ENCODE measurements at places on chromosomes 1 and 21.

- DNase-seq: peak; percentile 31
These were observed 57.5 kb upstream of the ABCG1 start for GRCh38 chr21:42161401-42161955.

DNA sequence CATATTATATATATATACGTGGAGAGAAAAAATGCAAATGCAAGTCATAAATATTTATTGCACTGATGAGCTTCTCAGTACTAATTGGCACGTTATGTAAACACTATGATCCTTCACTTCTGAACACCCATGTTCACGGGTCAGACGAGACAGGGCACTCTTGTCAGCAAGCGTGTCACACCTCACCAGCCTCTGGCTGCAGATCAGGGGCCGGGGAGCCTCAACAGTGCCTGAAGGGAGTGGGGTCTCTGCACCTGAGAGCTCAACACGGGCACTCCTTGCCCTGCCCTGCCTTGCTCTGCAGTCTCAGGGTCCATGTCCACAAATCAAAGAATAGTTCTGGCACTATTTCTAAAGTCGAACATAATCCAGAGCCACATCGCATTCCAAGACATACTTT is 409 bp upstream of the HIVEP3 start:
- DNase-seq: no peak

- no peak for DNase-seq
These were observed 95.3 kb downstream of the CASZ1 start for GRCh38 chr1:10701145-10701544.

GRCh38 chr1:227780101-227781044 is 35.1 kb upstream of the PRSS38 start:
- peak; percentile 38 for DNase-seq

DNA sequence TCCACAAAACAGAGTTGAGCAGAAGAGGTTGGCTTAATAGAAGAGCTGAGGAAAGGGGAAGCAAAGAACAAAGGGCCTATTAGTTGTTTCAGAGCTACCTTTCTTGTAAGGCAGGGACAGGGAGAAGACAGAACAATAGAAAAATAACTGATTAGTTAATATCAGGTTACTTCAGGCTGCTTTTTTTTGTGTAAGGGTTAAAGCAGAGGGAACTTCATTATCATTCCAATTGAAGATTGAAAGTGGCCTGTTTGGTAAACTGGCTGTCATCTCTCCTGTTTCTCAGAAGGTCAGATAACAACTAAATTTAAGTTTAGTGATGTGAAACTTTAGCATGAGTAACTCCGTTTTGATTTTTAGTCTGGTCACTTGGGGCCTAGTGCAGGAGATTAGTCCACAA is 22.3 kb downstream of the CDC42 start:
- DNase-seq: no peak

- no peak for DNase-seq
These were observed 116.3 kb downstream of the DHRS3 start for GRCh38 chr1:12501661-12502060.

DNA sequence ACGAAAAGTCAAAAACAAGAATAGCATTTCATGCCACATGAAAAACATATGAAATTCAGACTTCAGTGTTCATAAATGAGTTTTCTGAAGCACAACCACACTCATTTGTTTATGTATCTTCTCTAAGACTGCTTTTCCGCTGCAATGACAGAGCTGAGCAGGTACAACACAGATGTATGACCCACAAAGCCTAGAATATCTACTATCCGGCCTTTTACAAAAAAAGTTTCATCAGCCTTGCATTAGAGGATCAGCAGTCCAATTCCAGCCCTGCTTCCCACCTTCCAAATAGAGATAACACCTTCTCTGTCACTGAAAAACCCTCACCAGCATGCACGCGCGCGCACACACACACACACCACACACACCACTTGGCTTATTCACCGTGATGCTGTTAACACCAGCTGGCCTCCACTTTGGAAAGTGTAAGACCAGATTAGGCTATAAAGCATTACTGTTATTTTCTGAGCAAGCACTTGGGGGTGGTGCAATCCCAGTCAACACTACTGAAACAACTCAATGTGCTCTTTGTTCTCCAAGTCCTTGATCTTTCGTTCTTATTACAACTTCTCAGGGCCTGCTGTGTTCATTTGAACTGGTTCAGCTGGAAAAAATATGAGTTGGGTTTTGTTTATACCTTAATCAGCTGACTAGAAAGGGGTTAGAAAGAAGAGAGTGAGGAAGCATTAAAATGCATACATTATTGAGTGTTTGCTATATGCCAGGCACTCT is 90.0 kb downstream of the GLUL start:
- no peak for DNase-seq

GRCh38 chr21:41187537-41188025 is 19.6 kb downstream of the BACE2 start:
- no peak for DNase-seq

DNA sequence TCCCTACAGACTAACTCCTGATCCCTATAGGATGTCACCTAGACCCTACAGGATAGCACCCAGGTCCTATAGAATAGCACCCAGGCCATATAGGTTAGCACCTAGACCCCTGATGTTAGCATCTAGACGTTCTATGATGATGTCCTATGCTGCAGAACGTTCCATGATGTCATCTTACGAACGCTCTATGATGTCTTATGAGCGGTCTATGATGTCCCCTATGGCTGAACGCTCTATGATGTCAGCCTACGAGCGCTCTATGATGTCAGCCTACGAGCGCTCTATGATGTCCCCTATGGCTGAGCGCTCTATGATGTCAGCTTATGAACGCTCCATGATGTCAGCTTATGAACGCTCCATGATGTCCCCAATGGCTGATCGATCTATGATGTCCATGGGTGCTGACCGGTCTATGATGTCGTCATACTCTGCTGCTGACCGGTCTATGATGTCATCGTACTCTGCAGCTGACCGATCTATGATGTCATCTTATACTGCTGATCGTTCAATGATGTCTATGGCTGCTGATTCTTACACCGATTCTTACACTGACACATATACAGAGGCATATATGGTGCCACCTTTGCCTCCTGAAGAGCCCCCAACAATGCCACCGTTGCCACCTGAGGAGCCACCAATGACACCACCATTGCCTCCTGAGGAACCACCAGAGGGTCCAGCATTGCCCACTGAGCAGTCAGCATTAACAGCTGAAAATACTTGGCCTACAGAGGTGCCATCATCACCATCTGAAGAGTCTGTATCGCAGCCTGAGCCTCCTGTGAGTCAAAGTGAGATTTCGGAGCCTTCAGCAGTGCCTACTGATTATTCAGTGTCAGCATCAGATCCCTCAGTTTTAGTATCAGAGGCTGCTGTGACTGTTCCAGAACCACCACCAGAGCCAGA is 9.5 kb downstream of the SON start:
- DNase-seq: no peak

DNA sequence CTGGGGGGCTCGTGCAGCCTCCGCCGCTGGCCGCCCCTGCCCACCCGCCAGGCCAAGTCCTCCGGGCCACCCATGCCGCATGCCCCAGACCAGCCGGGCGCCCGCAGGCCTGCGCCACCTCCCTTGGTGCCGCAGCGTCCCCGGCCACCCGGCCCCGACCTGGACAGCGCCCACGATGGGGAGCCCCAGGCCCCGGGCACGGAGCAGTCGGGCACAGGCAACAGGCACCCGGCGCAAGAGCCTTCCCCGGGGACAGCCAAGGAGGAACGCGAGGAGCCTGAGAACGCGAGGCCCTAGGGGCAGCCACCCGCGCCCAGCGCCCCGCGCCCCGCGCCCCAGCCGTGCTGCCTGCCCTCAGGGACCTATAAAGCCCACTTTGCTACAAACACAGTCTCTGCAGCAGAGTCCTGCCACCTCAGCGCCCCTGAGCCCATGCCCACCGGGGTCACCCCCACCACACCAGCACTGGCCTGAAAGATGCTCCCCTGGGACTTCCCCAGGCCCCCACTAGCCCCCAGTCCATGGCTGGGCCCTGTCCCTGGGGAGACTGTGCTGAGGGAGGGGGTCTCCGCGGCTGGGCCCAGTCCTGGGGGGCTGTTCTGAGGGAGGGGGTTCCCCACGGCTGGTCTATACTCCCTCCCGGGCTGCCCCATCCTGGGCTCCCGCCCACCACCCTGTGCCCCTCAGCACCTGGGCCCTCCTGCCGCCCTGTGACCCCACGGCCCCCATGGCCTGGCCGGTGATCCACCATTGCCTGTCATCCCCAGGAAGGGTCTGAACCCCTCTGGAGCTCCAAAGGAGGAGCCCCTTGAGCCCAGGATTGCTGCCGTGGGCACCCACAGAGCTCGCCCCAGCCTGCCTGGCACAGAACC is 8.6 kb downstream of the TNFRSF18 start:
- DNase-seq: no peak

DNA sequence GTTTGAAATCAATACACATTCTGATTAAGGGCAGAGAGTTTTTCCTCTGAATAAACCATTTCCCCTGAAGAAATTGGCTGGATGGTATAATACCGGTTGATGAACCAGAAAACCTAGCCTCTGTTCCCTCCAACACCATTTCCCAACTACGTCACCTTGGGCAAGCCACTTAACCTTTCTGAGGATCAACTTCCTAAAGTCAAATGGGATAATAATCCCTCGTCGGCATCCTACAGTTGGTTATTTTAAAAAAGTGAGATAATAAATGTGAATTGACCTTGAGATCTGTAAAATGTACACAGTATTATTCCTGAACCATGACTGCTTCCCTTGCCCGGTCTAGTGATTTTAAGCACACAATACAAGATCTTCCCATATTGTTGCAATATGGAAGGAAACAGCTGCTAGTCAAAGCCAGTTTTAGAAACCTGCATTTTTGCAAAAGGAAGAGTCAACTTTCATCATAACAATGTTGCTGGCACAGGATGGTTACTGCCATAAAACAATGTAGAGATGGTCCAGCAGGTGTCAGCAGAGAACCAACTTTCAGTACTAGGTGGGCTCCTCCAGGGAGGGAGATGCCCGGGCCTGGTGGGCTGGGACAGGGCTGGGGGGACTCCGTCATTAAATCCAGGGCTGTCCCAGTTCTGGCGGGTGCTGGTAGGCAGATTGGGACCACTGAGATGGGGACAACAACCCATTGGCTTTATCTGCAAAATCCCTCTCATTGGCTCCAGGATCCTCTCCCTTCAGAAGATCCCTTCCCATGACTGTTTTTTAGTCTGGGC is 5.2 kb upstream of the HLX start:
- no peak for DNase-seq

DNA sequence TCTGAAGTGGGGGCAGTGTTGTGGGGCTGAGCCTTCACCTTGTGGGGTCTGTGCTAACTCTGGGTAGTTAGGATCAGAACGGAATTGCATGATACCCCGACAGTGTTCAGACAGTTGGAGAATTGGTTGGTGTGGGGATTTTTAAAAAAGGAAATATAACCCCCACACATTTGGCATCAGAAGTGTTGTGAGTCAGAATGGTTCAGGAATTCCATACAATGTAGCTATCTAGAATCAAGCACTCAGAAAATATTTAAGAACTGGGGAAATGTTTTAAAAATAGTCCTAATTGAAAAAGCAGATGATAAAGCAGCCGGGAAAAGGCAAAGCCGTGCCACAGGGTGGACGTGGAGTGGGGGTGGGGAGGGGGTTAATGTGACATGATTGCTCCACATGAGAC is 6.5 kb upstream of the S100A7 start:
- DNase-seq: no peak

- DNase-seq: no peak
These were observed 7.7 kb downstream of the MROH7 start for GRCh38 chr1:54649130-54649898.

DNA sequence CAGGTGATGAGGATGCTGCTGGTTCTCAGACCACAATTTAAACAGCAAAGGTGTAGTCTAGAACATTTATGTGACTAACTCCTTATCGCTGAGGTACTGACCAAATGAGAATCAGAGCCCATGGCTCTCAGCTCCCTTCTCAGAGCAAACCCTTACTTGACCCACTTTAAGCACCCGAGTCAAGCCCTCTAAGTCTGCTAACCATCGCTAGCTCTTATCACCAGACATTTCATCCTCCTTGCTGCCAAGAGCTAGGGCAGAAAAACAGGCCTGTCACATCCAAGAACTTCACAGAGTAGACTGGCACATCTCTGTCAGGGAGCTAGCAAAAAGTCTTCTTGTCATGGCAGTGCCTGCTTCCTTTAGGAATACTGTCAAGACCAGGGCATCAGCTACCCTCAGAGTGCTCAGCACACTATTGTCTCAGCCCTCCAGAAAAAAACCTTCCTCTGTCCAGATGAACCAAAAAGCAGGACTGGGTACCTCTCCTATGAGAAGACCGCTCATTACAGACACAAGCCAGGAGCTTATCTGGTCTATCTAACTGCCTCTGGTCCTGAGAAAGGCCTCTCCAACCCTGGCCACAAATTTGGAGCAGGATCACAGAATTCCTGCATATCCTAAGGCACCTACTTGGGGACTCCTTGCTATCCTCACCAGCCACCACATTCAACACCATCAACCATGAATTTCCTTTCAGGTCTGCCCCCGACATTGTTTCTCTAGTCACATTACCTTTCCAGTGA is 26.2 kb downstream of the ERI3 start:
- no peak for DNase-seq

- DNase-seq: no peak
These were observed 99.3 kb downstream of the PLD5 start for GRCh38 chr1:242425232-242425631.

GRCh38 chr1:108199201-108199691 is 897 bp downstream of the SLC25A24 start:
- no peak for DNase-seq

- DNase-seq: no peak
These were observed 498.2 kb upstream of the C1orf87 start for GRCh38 chr1:60571811-60572210.

DNA sequence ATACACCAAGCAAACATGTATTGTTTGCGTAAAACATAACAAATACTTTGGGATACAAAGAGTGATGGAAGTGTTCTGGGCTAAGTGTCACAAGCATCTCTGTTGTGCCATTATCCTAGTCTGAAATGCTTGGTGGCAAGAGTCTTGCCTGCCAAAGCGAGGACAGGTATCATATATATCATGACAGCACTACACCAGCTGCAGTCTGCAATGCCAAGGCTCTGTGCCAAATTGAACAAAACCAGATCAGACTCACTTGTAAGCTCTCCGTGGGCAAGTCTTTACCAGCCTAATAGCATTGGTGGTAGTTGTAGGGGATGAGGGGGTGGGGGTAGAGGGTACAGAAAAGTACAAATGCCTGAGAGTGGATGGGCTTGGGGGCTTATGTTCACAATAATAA is 119.2 kb downstream of the RWDD3 start:
- DNase-seq: no peak

DNA sequence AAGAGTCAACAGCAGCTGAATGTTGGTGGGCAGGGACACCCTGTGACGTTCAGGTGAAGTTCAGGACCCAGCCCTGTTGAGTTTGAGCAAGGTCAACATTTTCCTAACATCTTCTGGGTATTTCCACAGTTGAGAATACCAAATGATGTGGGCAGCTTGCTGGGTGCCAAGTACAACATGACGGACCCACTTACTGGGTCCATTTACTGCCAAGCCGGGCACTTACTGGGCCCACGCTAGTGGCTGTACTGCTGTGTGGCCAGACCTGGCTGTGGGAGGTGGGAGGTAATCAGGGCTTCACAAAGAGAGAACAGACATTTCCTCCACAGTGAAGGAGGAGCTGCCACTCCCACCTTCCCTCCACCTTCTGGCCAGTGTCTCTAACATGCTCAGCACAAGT is 99.2 kb downstream of the PSMG1 start:
- DNase-seq: no peak

GRCh38 chr1:47519971-47520370 is 82.1 kb downstream of the FOXD2 start:
- no peak for DNase-seq

Data from ureter (tissue), 1 donor.